ENCODE measurements at places on chromosomes 6 and 20.

DNA sequence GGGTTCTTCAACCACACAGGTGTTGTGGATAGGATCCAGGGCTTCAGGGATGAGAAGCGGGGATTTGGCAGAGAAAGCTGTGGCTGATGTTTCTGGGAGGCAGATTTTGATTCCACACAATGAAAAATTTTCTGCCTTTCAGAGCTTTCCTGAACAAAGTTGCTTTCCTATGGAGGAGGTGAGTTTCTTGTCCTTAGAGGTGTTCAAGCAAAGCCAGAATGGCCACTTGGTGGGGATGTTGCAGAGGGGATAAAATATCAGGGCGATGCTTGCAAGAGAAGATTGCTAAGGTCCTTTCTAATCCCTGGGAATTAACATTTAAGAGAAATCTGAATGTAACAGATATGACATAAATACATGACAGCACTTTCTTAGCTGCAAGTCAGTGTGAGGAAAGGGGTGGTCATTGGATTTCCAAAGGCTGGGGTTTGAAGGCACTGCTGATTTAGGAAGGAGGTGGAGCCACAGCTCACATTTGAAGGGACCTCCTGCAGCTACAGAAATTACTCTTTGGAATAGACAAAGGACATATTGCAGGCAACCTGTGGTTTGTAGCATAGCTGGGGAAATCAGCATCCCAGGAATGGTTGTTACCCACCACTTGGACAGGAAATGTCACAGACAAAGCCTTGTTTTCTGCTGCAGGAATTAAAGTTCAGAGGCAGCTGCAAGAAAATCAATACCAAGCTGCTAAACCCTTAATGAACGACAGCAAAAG is 271.1 kb upstream of the CHD6 start:
- DNase-seq = no peak

- no peak for DNase-seq
Measured at GRCh38 chr20:37364013-37364926, 18.3 kb downstream of the SRC start.

DNA sequence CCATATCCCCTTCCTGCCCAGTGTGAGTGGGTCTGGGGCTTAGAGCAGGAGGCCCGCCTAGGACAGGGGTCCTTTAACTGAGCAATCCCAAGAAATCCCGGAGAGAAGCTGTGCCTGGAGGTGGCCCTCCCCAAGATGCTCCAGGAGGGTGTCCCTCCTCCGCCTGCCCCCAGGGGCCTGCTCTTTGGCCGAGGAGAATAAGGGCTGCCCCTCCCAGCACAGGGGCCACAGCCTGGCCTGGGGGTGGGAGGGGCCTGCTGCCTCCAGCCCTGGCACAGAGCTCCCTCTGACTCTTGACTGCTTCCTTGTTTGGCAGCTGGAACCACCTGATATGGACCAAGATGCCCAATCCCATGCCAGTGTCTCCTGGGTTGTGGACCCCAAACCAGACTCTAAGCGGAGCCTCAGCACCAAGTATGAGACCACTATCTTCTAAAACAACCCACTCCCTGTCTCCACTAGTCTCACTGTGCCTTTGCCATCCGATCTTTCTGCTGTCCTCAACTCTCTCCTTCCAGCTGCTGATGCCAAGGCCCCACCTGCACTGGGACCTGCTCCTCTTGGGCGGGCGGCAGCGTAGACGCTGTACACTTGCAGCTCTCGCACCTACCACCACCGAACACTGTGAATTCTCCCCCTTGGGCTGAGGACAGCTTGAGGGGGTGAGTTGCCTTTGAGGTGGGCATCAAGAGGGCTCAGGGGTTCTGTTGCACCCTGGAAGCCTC is 54.3 kb downstream of the TCP11 start:
- no peak for DNase-seq

DNA sequence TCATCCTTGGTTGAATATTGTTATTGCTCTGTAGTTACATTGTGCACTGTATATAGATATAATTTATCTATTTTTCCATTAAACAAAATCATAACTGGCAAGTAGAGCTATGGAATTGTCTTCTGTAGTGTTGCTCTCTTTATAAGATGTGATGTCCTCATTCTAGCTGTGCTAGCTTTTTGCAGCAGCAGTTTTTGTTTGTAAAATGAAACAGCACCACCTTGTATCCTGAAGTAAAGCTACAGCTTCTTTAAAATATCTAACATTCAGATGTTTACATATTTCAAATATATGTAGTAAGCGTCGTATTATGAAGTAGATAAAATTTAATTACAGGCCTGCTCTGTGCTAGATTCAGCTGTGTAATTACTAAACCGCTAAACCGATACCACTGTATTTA is 328.8 kb upstream of the MANEA start:
- DNase-seq = no peak
